ENCODE measurements at places on chromosomes 1 and 21.

DNA sequence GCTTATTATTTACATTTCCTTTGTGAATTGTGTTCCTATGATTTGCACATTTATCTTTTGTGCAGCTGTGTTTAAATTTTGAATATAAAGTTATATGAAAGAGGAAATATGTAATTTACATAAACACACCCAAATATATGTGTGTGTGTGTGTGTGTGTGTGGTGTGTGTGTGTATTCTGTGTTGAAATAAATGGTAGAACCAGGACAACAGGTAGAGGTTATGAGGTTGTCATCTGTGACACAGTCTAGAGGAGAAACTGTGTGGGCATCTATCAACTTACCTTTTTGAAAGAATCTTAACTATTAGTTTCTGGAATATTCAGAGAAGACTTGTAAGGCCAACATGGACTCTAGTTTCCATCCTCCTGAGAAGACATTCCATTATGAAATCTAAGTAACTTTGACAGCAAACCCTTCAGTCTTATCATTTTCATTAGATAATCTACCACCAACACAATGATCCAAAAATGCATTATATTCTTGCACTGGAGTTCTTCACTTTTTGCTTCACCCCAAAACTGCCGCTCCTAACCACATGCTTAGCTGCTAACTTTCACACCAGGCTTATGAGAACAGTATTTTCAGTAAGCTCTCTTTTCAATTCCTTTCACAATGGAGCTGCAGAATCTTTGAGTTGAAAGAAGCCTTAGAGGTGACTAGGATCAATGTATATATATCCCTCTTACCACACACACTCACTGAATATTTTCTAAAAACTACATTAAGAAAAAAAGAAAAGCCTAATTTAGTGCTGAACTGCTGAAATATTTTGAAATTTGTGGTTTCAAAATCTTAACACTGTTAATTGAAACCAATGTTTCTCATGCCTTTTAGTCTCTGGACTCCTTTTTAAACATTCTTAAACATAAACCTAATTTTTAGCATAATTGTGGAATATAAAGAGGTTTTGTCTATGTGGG lies 21.8 kb downstream of the PTPRC start:
- DNase-seq: no peak

DNA sequence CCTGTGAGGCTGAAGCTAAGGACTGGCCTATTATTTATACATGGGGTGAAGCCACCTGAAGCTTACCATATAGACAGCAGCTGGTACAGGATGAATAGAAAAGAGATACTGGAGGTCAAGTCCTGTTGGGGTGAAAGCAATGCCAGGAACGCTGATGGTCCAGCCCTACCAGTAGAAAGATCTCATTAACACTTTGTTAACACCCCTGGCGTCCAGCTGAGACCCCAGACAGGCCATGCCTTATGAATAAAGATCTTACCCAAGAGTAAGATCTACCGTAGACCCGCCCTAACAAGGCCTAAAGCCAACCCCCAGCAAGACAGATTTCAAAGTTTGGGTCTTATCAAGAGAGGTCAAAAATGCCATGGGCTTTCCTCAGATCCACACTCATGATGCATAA lies 34.7 kb downstream of the ST3GAL3 start:
- no peak for DNase-seq

- DNase-seq: no peak
Observed at GRCh38 chr1:221794935-221795334, 53.0 kb upstream of the DUSP10 start.

DNA sequence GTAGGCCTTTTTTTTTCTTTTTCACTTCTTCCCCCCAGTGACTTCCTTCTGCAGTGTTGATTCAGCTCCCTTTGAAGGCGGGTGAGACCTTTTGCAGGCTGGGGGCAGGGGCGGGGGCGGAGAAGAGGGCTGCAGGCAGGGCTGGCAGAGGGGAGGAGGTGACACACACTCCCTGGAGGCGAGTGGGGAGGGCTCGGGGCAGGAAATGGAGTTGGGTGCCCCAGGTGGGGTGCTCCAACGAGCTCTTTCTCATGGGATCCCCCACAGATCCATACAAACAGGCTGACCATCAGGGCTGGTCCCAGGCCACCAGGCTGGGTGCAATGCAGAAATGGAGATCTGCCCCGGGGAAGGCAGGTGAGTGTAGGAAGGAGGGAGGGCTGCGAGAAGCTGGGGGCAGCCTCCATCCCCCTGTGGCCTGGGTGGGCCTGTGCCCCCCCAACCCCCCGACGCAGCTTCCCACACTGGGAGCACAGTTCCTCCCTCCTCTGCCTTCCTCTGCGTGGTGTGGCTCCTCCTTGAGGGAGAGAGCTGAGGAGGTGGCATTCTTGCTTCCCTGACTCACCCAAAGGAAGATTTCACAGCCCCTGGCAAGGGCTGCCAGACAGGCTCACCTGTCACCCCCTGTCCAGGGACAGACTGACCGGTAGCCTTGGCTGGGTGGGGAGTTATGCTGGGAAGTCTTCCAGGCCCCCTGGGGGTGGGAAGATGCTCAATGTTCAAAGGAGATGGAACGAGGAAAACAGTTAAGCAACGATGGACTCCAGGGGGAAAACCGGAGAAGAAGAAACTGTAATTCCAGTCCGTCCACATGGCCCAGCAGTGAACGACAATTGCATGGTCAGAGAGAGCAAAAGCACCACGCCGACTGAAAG lies 7.1 kb upstream of the ITGB2 start:
- DNase-seq: peak; percentile 84

Data from activated T-cell treated with anti-CD3 and anti-CD28 coated beads for 48 hours (primary cell).